ENCODE measurements at places on chromosomes 7 and 10. TPM values are rescaled to one million over a fixed set of nuclear protein-coding genes. Genes with fewer than 3 reads are reported as not detected.

DNA sequence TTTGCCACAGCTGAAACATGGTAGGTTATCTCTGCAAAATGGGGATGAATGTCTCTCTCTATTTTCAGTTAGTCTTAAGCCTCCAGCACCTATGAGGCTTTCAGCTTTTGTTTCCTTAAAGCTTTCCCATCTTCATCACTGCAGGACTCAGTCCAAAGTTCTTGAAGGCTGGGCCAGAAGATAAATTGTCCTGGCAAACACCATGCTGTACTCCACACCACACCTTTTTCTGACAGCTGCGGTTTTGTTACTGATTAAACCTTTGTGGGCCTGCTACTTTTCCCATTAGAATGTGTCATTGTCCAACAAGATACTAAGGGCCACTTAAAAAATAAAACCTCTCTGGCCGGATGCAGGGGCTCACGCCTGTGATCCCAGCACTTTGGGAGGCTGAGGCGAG, 87.2 kb upstream of the A1CF start:
- H3K4me3 ChIP-seq, result no peak overlapping the region
- no peaks in the 10 kb centered on the region for H3K36me3 ChIP-seq
- H3K27me3 ChIP-seq, result no peaks in the 10 kb centered on the region

Gene GLI3
- 0.46 TPM for total RNA-seq

DNA sequence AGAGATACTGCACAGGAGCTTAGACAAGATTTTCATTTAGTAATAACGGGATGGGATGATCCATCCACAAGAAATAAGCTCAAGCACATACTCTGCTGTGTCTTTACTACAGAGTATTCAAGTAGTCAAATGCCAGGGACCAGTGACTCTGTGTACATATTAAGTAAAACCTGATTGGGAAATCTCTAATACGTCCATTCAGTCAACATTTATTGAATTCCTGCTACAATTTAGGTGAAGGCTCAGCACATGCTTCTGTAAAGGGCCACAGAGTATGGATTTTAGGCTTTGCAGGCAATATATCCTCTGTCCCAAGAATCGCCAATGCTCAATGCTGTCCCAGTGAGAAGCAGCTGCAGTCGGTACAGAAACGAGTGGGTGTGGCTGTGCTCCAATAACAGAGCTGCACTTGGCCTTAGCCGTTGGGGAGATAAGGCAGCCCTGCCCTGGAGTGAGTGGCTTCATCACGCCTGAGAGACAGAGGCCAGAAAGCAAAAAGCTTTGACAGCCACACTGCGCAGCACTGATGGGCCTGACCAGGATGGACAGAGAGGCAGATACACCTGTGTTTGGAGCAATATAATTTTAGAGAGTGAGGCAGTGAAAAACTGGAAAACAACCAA, 186.8 kb downstream of the PARD3 start:
- H3K27ac ChIP-seq, result no peak overlapping the region
- no peaks in the 10 kb centered on the region for H3K4me1 ChIP-seq
- no peaks in the 10 kb centered on the region for H3K36me3 ChIP-seq

- no peak overlapping the region for H3K4me3 ChIP-seq
- H3K36me3 ChIP-seq, result peaks cover 9% of the 10 kb centered on the region
- no peak for DNase-seq
- peaks cover 45% of the 10 kb centered on the region for H3K4me1 ChIP-seq
- no peak overlapping the region for H3K27ac ChIP-seq
Observed at GRCh38 chr7:27745064-27745583, 5.2 kb downstream of the TAX1BP1 start.

- peaks cover 5% of the 10 kb centered on the region for H3K27me3 ChIP-seq
- no peaks in the 10 kb centered on the region for H3K36me3 ChIP-seq
- H3K27ac ChIP-seq, result no peak overlapping the region
Observed at GRCh38 chr10:98062424-98062823, 32.0 kb upstream of the CRTAC1 start.

All from CD8-positive, alpha-beta memory T cell (primary cell).